Spleen (tissue), 13 donors: ENCODE measurements at places on chromosomes 4 and X. TPM values are rescaled to one million over a fixed set of nuclear protein-coding genes. Genes with fewer than 3 reads are reported as not detected.

GRCh38 chrX:79081895-79082512 is 62.5 kb upstream of the GPR174 start:
- no peaks in the 10 kb centered on the region for H3K36me3 ChIP-seq
- DNase-seq = no peak
- no peak overlapping the region for H3K27ac ChIP-seq
- no peaks in the 10 kb centered on the region for H3K4me1 ChIP-seq

GRCh38 chr4:139014371-139015268 is 961 bp upstream of the NOCT start:
- H3K27ac ChIP-seq = peak overlapping the region; percentile 83
- peak overlapping the region; percentile 83 for H3K4me3 ChIP-seq
- H3K4me1 ChIP-seq = peaks cover 51% of the 10 kb centered on the region

Gene MAGEC2
- total RNA-seq = not detected

Gene PLS3
- 120 TPM for total RNA-seq

Gene THOC2
- total RNA-seq = 67.8 TPM

Gene VCX2
- not detected for total RNA-seq

Gene SHROOM2
- 1.7 TPM for total RNA-seq
